ENCODE measurements at places on chromosomes 2 and 18.

GRCh38 chr2:151840216-151841046 is 12.2 kb upstream of the ARL5A start:
- DNase-seq = no peak

DNA sequence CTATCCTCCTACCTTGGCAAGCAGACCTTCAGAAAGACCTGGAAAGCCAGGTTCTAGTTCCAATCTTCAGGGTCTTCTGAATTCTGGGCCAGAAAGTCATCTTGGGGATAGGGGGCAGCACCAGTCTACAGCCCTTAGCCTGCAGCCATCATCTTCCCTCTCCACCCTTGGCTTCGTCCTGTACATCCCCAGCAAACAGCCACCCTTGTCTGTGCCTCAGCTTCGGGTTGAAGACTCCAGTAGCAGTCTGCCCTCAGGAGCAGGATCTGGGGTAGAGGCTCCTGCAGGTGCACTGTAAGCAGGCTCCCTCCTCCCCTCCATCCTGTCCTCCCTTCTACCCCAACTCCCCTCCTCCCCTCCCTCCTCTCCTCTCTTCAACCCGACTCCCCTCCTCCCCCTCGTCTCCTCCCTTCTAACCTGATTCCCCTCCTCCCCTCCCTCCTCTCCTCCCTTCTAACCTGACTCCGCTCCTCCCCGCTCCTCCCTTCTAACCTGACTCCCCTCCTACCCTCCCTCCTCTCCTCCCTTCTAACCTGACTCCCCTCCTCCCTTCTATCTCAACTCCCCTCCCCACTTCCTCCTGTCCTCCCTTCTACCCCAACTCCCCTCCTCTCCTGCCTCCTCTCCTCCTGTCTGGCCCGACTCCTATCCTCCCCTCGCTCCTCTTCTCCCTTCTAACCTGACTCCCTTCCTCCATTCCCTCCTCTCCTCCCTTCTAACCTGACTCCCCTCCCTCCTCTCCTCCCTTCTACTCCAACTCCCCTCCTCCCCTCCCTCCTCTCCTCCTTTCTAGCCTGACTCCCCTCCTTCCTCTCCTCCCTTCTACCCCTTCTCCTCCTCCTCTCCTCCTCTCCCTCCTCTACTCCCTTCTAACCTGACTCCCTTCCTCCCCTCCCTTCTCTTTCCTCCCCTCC is 90.1 kb upstream of the SMAD2 start:
- DNase-seq = no peak

GRCh38 chr2:128374001-128374710 is 55.5 kb upstream of the HS6ST1 start:
- DNase-seq = no peak

GRCh38 chr2:146615778-146616177 is 1229.1 kb upstream of the ACVR2A start:
- DNase-seq = no peak

GRCh38 chr2:7377916-7378569 is 460.8 kb downstream of the RNF144A start:
- DNase-seq = peak; percentile 32

DNA sequence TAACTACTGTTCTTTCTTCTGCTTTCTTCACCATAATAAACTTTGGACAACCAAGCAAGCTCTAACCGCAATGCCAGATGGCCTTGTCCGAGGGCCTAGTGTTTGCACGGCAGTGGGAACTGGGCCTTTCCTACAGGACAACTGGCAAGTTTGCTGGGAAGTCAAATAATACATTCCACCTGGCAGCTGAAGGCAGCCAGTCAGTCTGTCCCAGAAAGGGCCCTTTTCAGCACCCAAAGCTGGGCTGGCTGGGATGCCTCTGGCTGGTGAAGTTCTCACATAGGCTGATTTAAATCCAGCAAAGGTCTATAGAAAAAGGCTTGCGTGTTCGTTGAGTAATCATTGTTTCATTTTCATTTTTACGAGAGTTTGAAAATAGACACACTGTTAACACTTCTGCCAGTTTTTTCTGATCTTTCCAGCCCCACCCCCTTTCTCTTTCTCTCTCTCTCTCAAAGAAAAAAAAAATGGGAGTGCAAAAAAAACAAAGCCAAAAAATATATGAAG is 110.0 kb upstream of the EPAS1 start:
- DNase-seq = no peak

DNA sequence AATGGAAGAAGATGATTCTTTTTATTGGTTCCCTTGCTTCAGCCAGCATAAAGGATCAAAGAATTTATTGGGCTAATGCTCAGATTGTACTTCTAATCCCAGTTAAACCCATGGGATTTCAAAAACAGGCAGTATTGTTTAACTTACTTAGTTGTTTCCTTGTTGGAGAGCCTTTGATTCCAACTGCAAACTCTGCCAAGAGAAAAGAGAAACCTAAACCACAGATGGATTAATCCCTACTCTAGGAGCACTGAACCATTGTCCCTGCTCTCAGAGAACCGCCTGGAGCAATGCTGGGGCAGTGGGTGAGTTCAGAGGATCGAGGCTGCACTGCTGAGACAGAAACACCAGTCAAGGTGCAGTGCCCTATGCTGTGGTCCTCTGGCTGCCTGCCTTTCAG is 44.9 kb upstream of the SIGLEC15 start:
- no peak for DNase-seq

DNA sequence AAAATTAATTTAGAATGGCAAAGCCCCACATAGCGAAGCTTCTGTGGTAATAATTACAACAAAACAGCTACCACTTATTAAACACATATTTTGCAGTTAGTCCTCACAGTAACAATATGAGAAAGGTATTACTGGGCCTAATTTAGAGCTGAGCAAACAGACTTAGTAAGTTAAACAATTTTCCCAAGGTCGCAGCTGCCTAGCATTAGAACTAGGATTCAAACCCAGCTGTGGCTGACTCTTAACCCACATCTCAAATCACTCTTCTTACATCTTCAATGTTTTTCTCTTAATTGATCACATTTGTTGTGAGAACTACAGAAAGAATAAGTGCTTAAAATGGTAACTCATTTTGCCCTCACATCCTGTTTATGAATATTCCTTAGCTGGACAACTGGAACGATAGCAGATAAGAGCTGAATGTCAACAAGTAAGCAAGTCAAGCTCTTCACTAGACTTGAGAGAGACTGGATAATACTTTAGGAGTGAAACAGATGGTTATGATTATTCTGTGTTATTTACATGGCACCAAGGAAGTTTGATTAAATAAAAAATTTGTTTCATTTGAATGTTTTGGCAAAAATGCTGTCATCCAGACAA is 59.4 kb upstream of the TMEM17 start:
- no peak for DNase-seq

GRCh38 chr2:180787330-180787729 is 193.1 kb upstream of the UBE2E3 start:
- DNase-seq = no peak

GRCh38 chr2:233081731-233082221 is 21.6 kb downstream of the INPP5D start:
- DNase-seq = no peak

DNA sequence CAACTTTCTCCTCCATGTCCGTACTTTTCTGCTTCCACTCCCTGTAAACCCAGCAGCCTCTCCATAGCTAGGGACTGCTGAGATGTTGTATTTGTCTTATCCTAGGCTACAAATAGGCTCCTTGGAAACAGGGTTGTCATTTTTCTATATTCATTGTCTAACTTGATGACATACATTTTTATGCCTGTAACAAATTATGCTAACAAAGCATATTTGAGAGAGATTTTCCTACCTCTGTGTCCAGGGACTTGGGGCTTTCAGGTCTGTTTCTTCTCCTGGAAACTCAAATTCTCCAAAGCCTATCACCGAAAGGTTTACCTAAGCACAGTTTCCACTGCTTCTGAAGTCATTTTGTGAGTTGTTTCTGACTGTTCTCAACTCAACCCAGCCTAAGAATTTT is 102.7 kb downstream of the UBE2E3 start:
- no peak for DNase-seq

DNA sequence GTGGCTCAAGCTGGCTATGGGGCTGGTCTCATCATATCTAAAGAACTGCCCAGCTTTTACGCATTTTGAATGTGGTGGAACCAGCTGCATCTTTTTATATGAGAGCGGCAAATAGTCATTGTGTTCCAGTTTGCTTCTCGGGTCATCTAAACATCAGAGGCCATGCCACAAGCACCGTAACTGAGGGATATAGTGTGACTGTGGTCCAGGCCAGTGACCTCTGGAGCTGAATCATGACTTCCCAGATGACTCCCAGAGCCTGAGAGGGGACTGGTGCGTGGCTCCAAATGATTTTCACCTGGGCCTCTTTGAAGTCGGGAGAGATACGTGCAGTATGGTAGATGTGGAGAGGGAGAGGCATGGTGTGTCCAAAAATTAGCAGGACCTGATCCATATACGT is 271.0 kb downstream of the NEDD4L start:
- no peak for DNase-seq

DNA sequence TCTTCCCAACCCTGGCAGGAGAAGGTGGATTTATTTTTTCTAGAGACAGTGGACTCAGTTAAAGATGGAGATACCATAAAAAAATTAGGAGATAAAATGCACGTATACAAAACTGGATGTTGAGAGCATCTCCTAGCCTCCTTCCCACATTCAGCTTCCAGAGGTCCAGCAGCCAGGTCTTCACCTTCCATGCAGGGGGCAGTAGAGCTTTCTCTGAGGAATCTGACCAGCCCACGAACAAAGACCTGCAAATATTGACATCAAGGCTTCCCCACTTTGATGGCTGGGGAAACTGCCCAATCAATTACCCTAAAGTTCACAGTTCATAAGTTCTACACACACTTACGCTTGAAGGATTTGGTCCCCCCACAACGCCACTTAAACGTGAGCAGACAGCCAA is 24.5 kb downstream of the AQP4 start:
- DNase-seq = no peak

DNA sequence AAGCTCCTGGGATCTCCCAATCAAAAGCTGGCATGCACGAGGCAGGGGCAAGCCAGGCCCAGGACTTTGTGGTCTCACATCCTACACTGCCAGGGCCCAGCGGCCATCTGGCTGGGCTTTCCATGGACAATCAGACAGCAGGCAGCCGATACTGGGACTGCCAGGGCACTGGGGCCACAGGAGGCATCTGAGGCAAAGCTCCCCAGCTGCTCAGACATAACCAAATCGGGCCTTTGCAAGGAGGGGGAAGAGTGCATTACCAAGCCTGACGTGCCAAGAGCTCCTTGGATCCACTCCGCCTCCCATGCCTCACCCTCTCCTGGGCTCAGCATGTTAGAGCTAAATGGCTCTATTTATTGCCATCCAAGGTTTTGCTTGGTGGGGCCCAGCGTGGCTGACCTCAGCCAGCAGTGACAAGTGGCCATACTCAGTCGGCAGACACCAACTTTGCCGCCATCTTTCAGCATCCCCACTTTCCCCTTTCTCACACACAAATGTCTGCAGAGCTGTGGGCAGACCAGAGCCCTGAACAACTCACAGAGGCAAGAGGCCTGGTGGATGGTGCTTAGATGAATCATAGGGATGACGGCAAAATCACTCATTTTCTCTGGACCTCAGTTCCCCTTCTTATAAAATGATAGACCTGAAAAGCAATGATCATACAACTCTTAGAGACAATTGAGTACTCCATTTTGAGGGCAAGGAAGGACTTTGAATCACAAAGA is 200.8 kb downstream of the TTC32 start:
- DNase-seq = no peak

Data from NCI-H2171 (cell line).